Effector memory CD4-positive, alpha-beta T cell (primary cell): ENCODE measurements at places on chromosomes 7 and 10.

DNA sequence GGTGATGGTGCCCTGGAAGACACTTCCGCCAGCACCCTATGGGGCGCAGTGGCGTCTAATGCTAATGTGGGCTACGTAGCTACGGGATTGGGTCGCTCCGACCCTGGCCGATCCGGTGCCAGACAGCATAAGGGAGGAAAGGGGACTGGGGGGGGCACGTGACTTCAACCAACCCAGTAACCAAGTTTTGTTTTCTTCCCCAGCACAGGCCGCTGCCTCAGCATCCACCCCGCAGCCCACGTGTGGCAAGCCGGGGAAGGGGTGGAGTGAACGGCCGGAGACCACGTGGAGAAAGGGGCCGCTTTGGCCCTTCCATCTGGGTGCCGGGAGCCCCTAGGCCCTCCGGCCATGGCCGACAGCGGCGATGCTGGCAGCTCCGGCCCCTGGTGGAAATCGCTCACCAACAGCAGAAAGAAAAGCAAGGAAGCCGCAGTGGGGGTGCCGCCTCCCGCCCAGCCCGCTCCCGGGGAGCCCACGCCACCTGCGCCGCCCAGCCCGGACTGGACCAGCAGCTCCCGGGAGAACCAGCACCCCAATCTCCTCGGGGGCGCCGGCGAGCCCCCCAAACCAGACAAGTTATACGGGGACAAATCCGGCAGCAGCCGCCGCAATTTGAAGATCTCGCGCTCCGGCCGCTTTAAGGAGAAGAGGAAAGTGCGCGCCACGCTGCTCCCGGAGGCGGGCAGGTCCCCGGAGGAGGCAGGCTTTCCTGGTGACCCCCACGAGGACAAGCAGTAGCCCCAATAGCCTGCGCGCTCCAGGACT is 2.5 kb downstream of the PRR15 start:
- no peaks in the 10 kb centered on the region for H3K4me1 ChIP-seq
- H3K27me3 ChIP-seq, result peaks cover 17% of the 10 kb centered on the region
- no peaks in the 10 kb centered on the region for H3K36me3 ChIP-seq
- H3K4me3 ChIP-seq, result no peak overlapping the region
- no peak overlapping the region for H3K27ac ChIP-seq

DNA sequence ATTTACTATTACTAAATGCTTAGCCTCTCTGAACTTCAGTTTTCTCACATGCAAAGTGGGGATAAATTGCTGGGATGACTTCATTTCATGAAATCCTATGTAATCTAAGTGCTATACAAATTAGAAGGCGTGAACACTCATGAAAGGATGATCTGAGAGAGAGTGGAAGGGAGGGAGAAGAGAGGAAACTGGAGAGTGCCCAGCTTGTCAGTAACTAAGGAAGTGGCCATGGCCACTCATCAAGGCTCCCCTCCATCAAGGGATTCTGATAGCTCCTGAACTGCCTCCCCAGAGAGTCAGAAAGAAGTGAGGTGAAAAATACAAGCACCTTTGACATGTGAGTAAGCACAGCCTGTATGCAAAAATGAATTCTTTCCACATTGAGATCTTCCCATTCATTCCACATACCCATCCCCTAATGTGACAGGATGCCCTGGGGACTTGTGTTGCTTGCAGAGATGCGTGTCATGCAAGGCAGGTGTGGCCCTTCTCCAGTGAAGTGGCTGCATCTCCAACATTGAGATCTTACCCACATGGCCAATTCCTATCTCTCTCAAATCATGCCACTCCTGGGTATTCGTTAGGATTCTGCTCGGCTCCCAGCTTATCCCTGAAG is 76.5 kb upstream of the ITPRID1 start:
- H3K36me3 ChIP-seq, result no peaks in the 10 kb centered on the region
- no peak overlapping the region for H3K4me3 ChIP-seq
- no peak for DNase-seq
- H3K27ac ChIP-seq, result no peak overlapping the region
- H3K4me1 ChIP-seq, result no peaks in the 10 kb centered on the region
- H3K27me3 ChIP-seq, result no peaks in the 10 kb centered on the region

- no peaks in the 10 kb centered on the region for H3K27me3 ChIP-seq
- no peaks in the 10 kb centered on the region for H3K4me1 ChIP-seq
- no peak overlapping the region for H3K27ac ChIP-seq
- H3K4me3 ChIP-seq, result no peak overlapping the region
- DNase-seq, result no peak
Measured at GRCh38 chr10:1608851-1609647, 128.3 kb downstream of the ADARB2 start.

DNA sequence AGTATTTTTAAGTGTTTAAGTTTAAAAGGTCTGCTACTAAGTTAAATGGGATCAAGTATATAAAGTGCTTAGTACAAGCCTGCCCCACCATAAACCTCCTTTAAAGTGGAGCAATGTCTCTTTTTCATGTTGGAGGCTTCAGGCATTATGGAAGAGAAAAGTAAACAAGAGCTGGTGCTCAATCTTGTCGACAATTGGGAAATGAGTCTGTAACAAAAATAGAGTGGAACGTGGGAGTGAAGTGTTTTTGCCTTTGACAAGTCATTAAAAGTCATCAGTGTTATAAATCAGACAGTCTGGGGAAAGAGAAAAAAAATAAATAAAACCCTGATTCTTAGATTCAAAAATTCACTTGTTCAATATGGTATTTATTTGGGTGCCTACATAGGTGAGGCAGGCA is 44.7 kb downstream of the DNAJC12 start:
- H3K27me3 ChIP-seq, result no peaks in the 10 kb centered on the region
- H3K27ac ChIP-seq, result no peak overlapping the region
- H3K4me1 ChIP-seq, result no peaks in the 10 kb centered on the region
- H3K4me3 ChIP-seq, result no peak overlapping the region
- DNase-seq, result no peak

- no peak overlapping the region for H3K27ac ChIP-seq
- H3K27me3 ChIP-seq, result no peaks in the 10 kb centered on the region
- no peak for DNase-seq
- no peaks in the 10 kb centered on the region for H3K4me1 ChIP-seq
- no peak overlapping the region for H3K4me3 ChIP-seq
Measured at GRCh38 chr7:119175911-119176627, 951.6 kb downstream of the ANKRD7 start.

- DNase-seq, result no peak
- peak overlapping the region; percentile 1 for H3K27ac ChIP-seq
- no peak overlapping the region for H3K4me3 ChIP-seq
- no peaks in the 10 kb centered on the region for H3K27me3 ChIP-seq
Measured at GRCh38 chr10:75108684-75109458, 2.6 kb upstream of the SAMD8 start.

DNA sequence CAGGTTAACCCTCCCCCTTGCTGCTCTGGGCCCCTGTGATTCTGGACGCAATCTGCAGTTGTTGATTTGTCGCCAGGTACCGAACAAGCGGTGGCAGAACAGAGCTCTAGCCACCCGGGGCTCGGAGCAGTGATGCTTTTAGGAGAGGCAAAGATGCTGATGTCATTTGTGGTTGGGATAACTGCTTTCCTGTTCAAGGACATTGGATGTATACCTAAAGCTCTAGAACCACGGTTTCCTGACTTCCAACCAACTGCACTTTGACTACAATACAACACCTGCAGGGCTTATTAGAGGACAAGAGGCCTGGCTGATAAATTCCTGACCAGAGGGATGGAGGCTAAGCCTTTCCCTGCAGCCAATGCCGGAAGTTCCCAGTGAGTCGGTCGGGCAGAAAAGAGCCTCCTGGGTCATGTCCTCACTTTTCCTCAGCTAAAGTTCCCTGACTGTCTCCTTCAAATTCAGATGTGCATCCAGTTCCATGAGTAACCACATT is 6.5 kb upstream of the RBM20 start:
- H3K27me3 ChIP-seq, result peaks cover 5% of the 10 kb centered on the region
- no peak overlapping the region for H3K27ac ChIP-seq
- H3K4me1 ChIP-seq, result peaks cover 7% of the 10 kb centered on the region
- H3K4me3 ChIP-seq, result no peak overlapping the region
- no peak for DNase-seq
- no peaks in the 10 kb centered on the region for H3K36me3 ChIP-seq

- H3K4me1 ChIP-seq, result no peaks in the 10 kb centered on the region
- DNase-seq, result no peak
- H3K27me3 ChIP-seq, result no peaks in the 10 kb centered on the region
- no peak overlapping the region for H3K4me3 ChIP-seq
- no peaks in the 10 kb centered on the region for H3K36me3 ChIP-seq
- no peak overlapping the region for H3K27ac ChIP-seq
Measured at GRCh38 chr10:82440775-82441174, 565.8 kb downstream of the NRG3 start.

GRCh38 chr7:130553398-130554029 is 61.6 kb downstream of the MEST start:
- no peaks in the 10 kb centered on the region for H3K4me1 ChIP-seq
- no peak overlapping the region for H3K27ac ChIP-seq
- no peaks in the 10 kb centered on the region for H3K27me3 ChIP-seq
- H3K36me3 ChIP-seq, result peaks cover 6% of the 10 kb centered on the region
- no peak overlapping the region for H3K4me3 ChIP-seq

- no peak overlapping the region for H3K4me3 ChIP-seq
- no peaks in the 10 kb centered on the region for H3K4me1 ChIP-seq
- no peak for DNase-seq
- no peaks in the 10 kb centered on the region for H3K27me3 ChIP-seq
- H3K27ac ChIP-seq, result no peak overlapping the region
Measured at GRCh38 chr10:127462643-127463295, 86.3 kb upstream of the NPS start.

DNA sequence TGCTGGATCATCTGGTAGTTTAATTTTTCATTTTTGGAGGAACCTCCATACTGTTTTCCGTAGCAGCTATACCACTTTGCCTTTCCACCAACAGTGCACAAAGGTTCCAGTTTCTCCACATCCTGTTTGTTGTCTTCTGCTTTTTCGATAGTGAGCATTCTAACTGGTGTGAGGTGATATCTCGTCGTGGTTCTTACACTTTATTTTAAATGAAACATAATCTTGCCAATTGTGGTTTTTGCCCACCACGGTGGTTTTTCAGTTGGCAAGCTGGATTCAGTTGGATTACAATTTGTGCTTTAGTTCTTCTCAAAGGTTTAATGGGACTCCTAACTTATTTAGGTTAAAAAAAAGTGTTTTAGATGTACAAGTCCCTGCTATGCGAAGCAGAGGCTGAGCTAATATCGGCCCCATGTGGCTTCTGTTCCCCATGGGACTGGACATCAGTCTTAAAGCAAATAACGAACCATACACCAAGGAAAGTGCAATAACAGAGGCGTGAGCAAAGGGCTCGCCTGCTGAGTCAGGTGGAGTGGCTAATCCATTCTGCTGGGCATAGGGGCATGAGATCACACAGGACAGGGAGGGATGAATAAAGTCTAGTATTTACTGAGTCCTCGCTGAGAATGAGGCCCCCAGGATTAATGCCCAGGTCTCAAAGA is 153.6 kb downstream of the AOAH start:
- H3K4me3 ChIP-seq, result no peak overlapping the region
- no peaks in the 10 kb centered on the region for H3K27me3 ChIP-seq
- DNase-seq, result no peak
- H3K27ac ChIP-seq, result no peak overlapping the region
- no peaks in the 10 kb centered on the region for H3K36me3 ChIP-seq

GRCh38 chr7:42155584-42156290 is 81.3 kb downstream of the GLI3 start:
- no peak for DNase-seq
- no peaks in the 10 kb centered on the region for H3K4me1 ChIP-seq
- no peak overlapping the region for H3K27ac ChIP-seq
- H3K27me3 ChIP-seq, result no peaks in the 10 kb centered on the region

DNA sequence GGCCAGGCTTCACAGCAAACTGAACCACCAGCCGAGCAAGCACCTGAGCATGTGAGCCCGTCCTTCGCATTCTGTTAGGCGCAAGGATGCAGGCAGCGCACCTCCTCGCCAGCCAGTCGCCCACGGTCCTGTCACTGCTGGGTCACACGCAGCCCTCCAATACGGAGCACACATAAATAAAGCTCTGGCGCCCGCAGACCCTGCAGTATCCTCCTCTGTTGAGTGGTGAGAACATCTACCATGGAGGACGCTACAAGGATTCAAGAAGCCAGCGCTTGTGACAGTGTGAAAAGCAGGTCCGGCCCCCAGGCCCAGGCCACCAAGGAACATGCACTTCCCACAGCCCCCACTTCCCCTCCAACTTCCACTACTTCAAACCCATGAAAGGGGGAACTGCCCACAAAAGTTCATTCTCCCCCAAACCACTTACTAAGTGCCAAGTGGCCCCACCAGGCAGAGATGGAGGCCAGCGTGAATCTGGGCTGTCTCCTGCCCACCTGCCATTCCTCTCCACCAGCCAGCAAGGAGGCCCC is 34.8 kb downstream of the VOPP1 start:
- H3K36me3 ChIP-seq, result peaks cover 4% of the 10 kb centered on the region
- no peaks in the 10 kb centered on the region for H3K27me3 ChIP-seq
- H3K4me1 ChIP-seq, result peaks cover 50% of the 10 kb centered on the region

GRCh38 chr10:69364232-69364940 is 52.3 kb downstream of the TACR2 start:
- no peak overlapping the region for H3K4me3 ChIP-seq
- no peaks in the 10 kb centered on the region for H3K27me3 ChIP-seq

DNA sequence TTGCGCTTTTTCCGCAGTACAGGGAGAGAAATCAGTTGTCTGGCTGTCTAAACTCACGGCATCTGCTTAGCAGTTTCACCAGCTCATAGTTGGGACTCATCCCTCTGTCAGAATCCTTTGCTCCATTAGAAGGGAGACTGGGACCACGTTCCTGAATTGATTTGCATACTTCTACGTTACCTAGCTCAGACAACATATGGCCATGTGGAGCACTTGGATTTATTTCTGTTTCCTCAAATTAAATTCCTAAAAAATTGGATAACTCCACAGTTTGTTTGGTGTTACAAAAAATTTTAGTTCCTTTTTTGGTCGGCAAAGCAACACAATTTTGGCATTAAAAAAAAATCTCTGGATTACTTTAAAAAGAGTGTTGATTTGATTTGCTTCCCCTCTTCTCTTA is 614.0 kb downstream of the AUTS2 start:
- DNase-seq, result no peak
- H3K27me3 ChIP-seq, result no peaks in the 10 kb centered on the region
- H3K4me1 ChIP-seq, result no peaks in the 10 kb centered on the region
- H3K4me3 ChIP-seq, result no peak overlapping the region
- no peaks in the 10 kb centered on the region for H3K36me3 ChIP-seq
- no peak overlapping the region for H3K27ac ChIP-seq

DNA sequence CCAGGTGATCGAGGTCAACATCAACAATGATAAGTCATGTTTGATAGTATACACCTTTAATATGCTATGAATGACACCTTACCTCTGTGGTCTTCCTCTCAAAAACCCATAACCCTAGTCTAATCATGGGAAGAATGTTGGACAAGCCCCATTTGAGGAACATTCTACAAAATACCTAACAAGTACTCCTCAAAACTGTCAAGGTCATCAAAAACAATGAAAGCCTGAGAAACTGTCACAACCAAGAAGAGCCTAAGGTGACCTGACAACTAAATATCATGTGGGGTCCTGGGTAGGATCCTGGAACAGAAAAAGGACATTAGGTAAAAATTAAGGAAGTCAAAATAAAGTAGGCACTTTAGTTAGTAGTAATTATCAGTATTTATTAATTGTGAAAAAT is 5.9 kb upstream of the NUDCD3 start:
- DNase-seq, result no peak
- no peak overlapping the region for H3K4me3 ChIP-seq
- no peaks in the 10 kb centered on the region for H3K27me3 ChIP-seq
- H3K36me3 ChIP-seq, result no peaks in the 10 kb centered on the region
